ENCODE measurements at places on chromosomes 11 and 22.

GRCh38 chr11:45178890-45179671 lies 32.6 kb downstream of the PRDM11 start:
- peak; percentile 20 for DNase-seq

GRCh38 chr11:96021901-96022650 lies 98.2 kb upstream of the MTMR2 start:
- no peak for DNase-seq

DNA sequence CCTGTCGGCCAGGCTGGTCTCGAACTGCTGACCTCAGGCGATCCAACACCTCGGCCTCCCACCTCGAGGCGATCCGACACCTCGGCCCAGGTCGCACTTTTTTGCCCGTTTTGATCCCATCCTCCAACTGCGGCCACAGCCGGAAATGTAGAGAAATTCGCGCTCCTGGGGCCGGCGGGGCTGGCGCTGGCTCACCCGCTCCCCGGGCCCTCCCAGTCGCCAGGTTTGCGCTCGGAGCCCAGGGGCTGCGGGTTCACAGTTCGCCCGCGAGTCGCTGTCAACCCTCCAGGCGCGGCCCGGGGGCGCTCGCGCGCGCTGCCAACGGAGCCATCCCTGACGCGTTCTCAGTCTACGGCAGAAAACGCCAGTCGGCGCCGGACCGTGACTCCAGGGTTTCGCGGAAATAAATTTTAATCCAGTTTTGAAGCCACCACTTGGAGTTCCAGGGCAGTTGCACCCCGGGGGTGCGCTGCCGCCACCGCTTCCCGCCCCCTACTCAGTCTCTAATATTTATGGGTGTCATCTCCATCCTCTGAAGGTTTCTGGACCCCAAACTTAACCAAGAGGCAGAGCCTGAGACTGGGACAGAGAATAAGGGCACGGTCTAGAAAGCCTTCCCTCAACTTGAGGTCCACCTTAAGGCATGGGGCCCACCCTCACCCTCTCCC lies 1.5 kb upstream of the KLHDC7B start:
- peak; percentile 85 for DNase-seq

GRCh38 chr11:22539821-22540256 lies 85.8 kb downstream of the FANCF start:
- DNase-seq: peak; percentile 2

- peak; percentile 71 for DNase-seq
These were observed at the start of gene TCN2 for GRCh38 chr22:30606455-30607299. TCN2 (plus strand) TSS chr22:30607174; CDS start chr22:30607332, 158 bp downstream.

GRCh38 chr11:118082880-118083552 lies 3.7 kb downstream of the SMIM35 start:
- DNase-seq: no peak

DNA sequence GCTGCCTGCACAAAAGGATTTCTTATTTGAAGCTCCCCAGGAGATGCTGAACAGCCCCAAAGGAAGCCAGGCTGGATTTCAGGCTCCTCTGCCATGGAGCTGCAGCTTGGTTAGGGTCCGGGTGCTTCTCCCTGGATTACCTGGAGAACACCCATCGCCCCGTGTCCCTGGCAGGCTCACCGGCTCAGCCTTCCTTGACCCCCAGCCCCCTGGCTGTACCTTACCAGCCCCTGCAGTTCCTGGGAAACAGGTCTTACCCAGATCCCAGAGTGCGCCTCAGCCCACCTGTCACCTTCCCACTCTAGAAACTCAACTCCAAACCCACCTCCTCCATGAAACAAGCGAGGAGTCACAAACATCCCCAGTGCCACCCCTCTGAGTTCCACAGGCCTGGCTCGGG lies 45.3 kb upstream of the CD5 start:
- DNase-seq: no peak

DNA sequence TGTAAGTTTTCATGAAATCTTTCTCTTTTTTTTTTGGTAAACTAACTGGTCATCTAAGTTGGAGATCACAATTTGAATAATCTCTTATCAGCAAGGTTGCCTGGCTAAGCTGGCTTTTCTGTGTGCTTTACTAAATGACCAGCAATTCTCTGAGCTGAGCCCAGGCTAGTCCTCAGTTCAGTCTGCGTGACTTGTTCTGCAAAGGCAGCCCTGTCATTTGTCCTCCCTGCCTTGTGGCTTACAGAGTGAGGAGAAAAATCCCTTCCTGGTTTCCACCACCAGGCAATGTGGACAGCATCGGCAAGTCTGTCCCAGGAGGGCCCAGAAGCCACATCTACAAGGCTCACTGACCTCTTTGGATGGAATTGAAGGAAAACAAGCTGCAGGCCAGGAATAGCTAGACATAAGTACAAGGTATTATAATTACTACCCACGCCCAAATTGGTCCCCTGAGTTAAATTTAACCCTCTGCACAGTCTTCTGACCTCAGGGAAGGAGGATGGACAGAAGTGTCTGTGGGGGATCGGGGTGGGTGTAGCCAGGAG lies 108.6 kb downstream of the SCN3B start:
- DNase-seq: no peak

- DNase-seq: no peak
These were observed 292.6 kb downstream of the SWAP70 start for GRCh38 chr11:9956483-9956882.

GRCh38 chr22:44622679-44623078 lies 79.3 kb upstream of the PRR5 start:
- no peak for DNase-seq

DNA sequence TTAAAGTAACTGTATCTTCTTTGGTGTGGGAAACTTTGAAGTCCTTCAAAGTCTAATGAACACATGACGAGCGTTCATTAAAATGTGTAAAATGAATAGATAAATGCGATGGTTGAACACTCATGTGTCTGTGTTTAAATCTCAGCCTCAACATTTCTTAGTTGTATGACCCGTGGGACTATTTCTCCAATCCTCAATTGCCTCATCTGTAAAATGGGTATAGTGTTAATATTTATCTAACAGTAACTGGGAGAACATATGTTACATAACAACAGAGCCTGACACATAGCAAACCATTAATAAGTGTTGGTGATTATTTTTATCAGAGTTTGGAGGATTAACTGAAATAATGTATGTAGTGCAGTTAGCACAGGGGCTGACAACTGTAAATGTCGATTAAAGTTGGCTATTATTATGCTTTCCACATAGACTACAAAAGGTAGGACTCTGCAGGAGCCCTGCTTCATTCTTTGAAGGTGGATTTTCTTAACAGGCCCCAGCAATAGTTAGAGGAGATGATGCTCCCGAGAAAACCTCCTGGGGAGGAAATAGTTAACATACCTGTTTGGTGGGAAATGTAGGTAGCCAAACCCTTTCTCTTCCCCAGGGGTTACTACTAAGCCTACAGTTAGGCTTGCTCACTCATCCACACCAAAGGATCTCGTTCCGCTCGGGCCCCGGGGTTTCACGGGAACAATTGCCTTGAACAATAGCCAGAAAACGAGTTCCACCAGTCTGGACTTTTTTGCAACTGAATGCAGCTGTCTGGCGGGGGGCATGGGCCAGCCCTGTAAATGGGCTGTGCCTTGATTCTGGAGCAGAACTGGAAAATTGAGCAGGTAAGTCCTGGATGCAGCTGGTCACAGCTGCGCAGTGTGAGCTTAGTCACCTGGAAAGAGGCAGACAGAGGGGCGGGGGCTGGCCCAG lies 133.4 kb downstream of the DBX1 start:
- no peak for DNase-seq

- no peak for DNase-seq
These were observed 10.2 kb upstream of the APOL6 start for GRCh38 chr22:35638001-35638400.

DNA sequence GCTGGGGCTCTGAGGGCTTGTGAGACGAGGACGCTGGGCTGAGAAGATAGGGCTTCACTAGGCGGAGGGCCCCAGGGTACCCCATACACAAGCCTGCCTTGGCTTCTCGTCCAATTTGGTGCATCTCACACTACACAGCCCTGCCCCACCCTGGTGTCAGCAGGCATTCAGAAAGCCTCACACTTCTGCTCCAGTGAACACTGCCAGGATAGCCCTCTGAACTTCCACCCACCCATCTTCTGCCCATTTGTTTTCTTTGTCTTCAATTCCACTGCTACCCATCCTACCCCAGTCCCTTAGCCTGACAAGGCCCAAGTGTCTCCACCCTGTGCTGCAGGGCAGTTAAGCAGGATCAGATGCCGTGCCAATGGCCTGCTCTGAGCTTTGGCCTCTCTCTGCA lies 1.9 kb upstream of the BUD13 start:
- no peak for DNase-seq

DNA sequence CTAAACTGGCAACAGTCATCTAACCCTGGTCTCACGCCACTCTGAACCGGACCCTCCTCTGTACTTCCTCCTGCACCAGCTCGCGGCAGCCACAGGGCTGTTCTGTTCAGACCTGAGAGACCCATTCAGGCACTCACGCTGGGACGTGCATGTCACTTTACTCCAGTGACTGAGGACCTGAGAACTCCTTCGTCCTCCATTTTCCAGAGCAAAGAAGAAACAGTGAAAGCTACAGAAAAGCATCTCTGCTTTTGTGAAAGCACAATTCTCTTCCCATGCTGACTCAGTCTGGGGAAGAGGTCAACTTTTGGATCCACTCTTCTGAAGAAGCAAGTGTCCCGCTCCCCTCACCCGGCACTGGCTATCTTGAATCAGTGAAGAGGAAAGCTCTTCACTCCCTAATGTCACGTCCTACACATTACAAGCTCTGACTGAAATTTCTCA lies 24.5 kb downstream of the PISD start:
- peak; percentile 78 for DNase-seq

DNA sequence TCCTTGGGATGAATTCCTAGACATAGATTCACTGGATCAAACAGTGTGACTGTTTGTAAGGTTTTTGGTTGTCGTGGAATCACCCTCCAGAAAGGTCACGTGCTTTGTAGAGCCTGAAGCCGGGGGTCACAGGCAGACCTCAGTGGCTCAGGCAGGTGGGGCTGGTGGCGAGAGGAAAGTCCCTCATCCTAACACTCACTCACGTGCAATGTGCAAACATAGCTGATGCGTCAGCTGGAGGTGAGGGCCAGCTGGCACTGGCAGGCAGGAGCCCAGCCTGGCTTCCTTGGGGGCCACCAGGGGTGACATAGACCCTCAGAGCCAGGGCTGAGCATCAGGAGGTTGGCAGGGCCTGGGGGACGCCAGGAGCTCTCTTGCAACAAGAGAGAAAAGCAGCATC lies 90.0 kb downstream of the ARHGAP8 start:
- DNase-seq: no peak

GRCh38 chr11:121887976-121888557 lies 227.9 kb downstream of the BLID start:
- no peak for DNase-seq

GRCh38 chr11:75487365-75487764 lies 38.4 kb downstream of the GDPD5 start:
- no peak for DNase-seq

- DNase-seq: no peak
These were observed 363.5 kb downstream of the BUD13 start for GRCh38 chr11:116409238-116409637.

- DNase-seq: no peak
These were observed 75.2 kb downstream of the RTL6 start for GRCh38 chr22:44422746-44423380.

- DNase-seq: no peak
These were observed 43.1 kb upstream of the MYH9 start for GRCh38 chr22:36430863-36431262.

DNA sequence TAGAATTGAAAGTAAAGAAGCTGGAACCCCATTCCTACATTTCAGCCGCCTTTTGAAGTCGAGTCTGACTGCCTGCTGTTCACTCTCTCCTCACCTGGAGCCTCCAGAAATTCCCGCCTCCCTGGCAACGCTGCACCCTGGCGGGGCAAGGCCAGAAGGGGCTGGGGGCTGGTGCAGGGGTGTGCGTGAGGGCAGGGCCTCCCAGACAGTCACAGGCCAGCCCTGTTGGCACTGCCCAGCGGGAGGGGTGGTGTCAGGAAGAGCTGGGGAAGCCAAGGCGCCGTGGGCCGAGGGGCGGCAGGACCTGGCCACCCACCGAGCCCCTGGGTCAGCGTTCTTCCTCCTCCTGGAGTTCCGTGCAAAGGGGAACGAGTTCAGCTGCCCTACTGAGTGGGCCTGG lies 123.2 kb downstream of the KCNQ1OT1 start:
- no peak for DNase-seq

- DNase-seq: no peak
These were observed 44.6 kb upstream of the SLC25A1 start for GRCh38 chr22:19223110-19223509.

DNA sequence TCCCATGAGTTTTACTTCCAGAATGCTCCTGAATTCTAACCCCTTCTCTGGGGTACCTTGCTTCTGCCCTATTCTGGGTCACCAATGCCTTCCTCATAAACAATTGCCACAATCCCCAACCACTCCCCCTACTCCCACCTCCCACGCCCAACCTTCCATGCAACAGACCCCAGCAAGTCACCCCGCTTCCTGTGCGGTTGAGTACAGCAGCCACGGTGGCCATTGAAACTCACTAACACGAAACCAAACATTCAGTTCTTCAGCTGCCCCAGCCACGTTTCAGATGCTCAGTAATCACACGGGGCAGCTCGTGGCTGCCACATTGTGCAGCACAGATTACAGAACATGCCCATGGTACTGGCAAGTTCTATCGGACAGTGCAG lies 3.7 kb upstream of the BCR start:
- no peak for DNase-seq

GRCh38 chr22:21099578-21099977 lies 53.8 kb downstream of the LRRC74B start:
- DNase-seq: no peak

DNA sequence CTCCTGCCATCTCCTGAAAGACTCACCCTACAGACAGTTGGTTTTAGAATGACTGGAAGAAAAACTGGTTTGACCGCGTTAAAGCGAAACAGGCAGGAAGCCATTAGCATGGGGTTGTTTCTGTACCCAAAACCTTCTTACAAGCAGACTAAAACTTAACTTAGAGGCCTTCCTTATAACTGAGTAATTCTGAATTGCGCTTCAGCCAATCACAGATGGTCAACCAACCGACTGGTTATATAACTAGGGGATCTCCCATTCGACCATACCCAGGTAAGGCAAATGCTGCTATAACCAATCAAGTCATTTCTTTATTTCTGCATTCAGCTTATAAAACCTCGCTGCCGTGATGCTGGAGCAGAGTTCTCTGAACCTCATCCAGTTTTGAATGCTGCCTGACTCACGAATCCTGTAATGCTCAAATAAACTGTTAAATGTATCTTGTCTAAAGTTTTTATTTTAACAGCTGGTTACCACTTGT lies 87.8 kb upstream of the DRD2 start:
- no peak for DNase-seq

DNA sequence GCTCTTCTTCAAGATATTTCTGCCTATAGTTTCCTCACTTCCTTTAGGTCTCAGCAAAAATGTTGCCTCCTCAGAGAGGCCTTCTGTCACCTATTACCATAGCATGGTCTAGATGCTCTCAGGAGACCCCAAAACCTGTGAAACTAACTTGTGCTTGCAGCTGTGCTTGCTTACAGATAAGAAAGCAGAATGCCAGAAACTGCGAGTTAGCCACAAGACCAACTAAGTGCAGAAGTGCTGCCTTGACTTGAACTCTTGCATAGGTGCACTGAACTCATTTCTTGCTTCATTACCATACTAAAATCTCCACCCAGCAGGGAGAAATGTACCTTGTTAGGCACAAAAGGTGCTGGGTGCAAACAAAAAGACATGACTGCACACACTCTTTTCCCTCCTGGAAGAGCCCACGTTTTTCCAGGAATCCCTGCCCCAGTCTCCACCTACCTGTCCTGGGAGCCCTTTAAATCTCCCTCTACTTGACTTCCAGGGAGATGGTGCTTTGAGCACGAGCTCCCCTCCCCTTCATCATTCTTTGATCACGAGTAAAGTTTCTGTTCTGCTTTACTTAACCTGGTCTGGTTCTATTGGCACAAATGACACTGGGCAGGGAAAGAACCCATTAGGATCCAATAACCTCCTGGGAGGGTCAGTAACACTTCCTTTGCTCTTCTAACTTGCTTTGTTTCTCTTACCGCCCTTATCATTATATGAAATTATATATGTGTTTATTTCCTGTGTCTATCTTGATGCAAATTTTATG lies 137.7 kb upstream of the DDI1 start:
- no peak for DNase-seq
